CD4-positive, alpha-beta T cell treated with Interleukin-4 for 4 hours (primary cell): ENCODE measurements at places on chromosomes 5 and 9.

GRCh38 chr5:39432696-39433530 lies 8.1 kb upstream of the DAB2 start:
- no peak for DNase-seq

DNA sequence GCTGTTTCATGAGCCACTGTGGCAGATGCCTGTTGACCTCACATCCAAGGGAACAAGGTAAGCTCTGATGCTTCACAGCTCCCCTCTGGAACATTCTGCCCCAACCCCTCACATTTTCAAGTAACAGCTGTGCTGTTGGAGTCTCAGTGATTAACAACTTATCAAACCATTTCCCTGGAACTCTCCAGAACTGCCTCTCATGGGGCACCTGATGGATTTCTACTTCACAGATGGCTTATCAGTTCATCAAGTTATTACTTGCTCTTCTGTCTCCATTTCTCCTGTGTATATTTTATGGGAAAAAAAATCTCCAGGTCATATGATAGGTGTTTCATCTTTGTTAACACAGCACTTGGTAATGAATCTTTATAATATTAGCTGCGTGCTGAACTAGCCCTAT lies 322.4 kb downstream of the MAN2A1 start:
- no peak for DNase-seq

DNA sequence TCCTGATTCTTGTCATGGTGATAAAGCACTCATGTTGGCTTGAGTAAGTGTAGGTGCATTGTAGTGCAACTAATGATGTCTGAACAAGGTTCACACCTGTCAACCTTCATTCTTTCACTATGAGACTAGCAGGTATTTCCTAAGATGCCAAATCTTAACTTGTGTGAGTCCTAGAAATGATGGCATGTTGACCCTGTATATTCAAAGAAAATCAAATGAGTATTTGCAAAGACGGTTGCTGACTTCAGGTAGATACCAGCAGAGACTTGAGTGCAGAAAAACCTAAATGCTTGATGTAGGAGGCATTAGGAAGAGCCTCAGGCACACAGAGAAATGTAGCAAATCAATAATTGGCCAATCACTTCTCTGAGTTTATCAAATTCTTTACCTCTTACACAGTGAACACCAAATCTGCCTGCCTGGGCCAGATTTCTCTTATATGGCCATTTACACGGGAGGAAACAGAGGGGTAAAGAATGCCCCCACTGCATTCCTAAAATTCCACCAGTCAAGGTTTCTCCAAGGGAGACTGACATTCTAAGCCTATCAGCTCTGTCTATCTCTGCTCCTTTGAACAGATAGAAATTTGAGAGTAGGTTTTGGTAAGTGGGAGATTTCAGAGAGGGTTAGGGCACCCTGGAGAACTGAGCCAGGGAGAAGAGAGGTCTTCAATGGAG lies 488.6 kb upstream of the WWC1 start:
- DNase-seq: no peak

- no peak for DNase-seq
These were observed 189.8 kb downstream of the SPOCK1 start for GRCh38 chr5:137309290-137309689.

- DNase-seq: no peak
These were observed 76.6 kb downstream of the YIPF5 start for GRCh38 chr5:144093868-144094267.

- DNase-seq: no peak
These were observed 45.0 kb upstream of the N4BP3 start for GRCh38 chr5:178068293-178068692.

GRCh38 chr9:133362359-133363044 lies 6.2 kb downstream of the SURF2 start:
- no peak for DNase-seq

GRCh38 chr9:121107029-121107428 lies 32.3 kb downstream of the CNTRL start:
- peak; percentile 12 for DNase-seq

- no peak for DNase-seq
These were observed 135.4 kb downstream of the GABRB2 start for GRCh38 chr5:161411156-161411555.
